ENCODE measurements at places on chromosomes 6 and 20.

DNA sequence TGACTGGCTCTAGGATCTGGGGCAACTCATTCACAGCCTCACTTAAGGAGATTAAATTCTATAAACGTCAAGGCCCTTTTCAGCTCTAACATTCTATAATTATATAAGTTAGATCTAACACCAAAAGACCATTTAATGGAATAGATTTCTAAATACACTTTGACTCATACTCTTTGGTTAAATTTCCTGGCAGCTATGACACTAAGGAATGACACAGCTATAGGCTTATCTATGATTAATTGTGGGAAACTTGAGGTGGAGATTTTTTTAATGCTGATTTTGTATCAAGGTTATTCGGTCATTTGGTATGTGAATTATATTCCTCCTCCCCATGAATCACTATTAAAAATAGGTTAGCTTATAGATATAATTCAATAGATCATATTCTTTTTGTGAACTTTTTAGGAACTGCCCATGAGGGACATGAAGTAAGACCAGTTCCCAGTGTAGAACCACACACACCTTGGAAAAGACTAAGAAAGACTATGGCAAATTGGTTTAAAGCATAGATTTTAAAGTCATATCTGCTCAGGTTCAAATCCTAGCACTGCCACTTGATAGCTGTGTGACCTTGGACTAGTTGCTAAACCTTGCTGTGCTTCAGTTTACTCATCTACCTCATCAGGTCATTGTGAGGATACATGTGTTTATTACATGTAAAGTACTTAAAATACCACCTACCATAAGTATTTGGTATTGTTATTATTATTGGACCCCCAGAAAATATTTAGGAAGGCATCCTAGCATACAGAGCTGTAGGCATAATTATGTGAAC, 116.0 kb downstream of the CRYBG1 start:
- no peak for DNase-seq

GRCh38 chr20:59459586-59459985, 144.8 kb upstream of the PHACTR3 start:
- no peak for DNase-seq

DNA sequence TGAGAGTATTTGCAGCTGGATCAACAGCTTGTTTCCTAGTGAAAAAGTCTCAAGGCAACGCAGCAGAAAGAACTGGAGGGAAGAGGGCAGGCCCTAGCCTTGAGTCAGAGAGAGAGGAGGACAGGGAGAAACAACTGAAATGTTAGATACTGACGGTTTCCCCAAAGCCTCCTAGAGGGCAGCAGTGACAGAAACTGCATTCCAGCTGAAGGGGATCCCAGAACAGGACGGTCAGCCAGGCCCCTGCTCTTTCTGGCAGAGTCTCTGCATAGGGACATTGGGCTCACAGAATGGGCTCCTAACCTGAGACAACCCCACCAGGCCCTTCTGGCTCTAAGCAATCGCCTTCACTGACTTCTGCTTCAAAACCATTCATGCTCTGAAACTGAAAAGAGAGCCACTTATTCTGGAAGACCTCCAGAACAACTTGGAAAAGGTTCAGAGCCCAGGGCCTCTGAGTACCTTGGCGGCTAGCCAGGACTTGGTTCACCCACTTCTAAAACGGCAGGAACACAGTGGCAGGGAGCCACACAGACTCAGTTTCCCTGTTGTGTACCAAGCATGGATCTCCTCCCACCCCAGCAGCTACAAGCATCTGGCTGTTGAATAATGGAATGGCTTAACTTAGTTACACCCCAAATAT, 72.9 kb downstream of the PSMB1 start:
- DNase-seq, result no peak

DNA sequence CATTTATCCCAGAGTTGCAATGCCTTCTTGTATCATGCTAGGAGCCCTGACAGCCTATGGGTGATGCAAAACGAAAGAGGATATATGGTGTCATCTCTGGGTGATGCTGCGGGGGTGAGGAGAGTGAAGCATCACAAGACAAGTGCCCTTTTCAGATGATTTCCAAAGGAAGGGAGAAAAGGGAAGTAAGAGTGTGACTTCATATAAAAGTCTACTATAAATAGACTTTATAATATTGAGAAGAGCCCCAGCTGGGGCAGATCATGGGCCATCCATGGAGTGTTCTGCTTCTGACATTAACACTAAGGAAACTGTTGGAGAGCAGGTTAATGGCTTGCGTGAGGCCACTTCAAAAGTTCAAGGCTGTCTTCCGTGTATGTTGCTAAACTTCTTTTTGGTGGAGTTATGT, 4.4 kb downstream of the CD83 start:
- no peak for DNase-seq

- no peak for DNase-seq
Measured at GRCh38 chr6:129744201-129744879, 34.4 kb upstream of the ARHGAP18 start.

- DNase-seq, result no peak
Measured at GRCh38 chr6:154229786-154230185, 126.8 kb downstream of the IPCEF1 start.

DNA sequence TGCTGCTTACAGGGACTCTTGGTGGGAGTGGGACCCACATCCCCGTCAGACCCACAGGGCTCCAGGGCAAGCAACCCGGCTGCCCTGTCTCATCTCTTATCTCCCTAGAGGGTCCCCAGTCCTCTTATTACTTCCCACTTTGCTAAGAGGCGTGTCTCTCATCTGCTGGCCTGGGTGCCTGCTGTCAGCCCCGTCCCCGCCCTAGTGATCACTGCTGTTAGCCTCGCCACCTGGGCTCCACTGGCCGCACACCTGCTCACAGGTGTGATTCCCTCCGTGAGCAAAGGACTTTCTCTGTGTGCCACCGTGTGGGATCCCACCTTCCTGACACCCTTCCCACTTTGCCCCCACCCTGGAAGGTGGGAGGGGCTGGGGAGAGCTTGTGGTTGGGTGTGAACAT, 57.6 kb downstream of the TCP11 start:
- DNase-seq, result peak; percentile 18

DNA sequence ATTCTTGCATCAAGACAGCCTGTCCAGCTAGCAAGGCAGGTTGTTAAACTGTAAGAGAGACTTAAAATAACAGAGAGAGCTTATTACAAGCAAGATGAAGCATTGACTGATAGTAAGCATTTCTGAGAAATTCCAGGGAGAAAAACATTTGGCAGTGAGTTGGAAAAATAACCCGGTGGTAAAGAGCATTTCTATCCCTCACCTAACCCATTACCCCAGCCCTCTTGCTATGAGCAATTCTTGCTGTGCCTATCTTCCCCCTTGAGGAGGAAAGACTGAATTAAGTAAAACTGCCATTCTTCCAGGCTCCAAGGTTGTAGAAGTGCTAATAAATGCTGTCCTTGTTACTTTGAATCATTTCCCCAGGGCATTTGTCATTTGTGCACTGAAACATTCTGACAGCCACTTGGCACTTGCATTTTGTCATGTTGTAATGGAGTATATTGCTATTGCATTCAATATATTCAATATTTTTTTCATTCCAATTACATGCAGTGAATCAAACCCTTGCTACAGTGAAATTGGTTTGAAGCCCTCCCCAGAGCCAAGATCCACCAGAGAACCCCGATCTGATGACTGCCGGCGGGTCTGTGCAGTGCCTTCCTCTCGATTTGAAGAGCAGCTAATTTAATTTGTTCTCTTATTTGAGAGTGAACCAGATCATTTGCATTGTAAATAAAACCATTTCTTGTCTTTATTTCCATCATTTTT, 291.1 kb downstream of the HIVEP2 start:
- no peak for DNase-seq

GRCh38 chr20:6519556-6519955, 247.9 kb upstream of the BMP2 start:
- no peak for DNase-seq

Measured in heart left ventricle (tissue), 16 donors.